ENCODE measurements at places on chromosomes 12 and 14.

DNA sequence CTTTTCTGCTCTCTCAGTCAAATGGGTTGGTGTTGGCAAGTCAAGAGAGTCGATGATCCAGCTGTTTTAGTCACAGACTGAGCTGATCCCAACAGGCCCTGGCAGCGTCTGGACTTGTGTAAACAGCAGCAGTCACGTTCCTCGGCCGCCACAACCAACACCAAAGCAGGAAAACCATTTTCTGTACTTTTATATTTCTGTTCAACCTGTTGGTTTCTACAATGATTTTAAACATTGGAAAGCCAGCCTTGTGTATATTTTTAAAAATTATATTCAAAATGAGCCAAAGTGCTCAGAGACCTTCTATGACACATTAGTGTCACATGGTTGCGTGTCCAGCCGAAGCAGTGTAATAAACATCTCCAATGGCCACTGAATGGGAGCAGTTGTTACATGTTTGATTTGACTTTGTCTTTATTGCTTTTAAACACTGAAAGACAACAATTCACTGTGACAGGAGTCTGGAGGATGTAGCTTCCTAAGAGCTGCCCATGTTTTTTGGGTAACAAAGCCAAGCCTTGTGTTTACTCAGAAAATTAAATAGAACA is 5.9 kb upstream of the SIVA1 start:
- DNase-seq, result peak; percentile 71

- no peak for DNase-seq
Observed at GRCh38 chr12:66910366-66910974, 231.6 kb upstream of the GRIP1 start.

DNA sequence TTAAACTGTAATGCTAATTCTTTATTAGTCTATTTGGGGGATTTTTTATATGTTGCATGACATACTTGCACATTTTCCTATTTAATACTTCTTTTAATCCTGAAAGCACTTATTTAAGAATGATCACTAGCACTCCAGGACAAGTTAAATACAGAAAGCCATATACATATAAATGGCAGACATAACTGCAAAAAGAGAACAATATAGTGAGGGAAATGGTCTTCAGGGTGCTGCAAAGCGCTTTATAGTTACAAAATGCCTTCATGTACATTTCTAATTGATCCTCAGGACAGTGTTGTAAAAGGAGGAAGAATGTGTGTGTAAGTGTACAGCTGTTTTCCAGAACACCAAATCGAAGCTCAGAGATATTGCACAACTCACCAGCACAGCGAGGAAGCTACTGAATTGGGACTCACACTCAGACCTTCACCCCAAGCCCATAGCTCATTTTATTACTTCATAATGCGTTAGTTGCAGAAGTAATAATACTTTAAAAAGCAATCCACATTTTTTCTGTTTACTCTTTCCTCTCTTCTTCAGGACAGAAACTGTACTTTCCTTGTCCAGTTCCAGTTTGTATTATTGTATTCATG is 428.2 kb downstream of the RAD51B start:
- DNase-seq, result peak; percentile 39

- DNase-seq, result no peak
Observed at GRCh38 chr12:124479680-124480468, 87.5 kb downstream of the NCOR2 start.

- DNase-seq, result no peak
Observed at GRCh38 chr14:90970167-90970600, 90.3 kb downstream of the RPS6KA5 start.

DNA sequence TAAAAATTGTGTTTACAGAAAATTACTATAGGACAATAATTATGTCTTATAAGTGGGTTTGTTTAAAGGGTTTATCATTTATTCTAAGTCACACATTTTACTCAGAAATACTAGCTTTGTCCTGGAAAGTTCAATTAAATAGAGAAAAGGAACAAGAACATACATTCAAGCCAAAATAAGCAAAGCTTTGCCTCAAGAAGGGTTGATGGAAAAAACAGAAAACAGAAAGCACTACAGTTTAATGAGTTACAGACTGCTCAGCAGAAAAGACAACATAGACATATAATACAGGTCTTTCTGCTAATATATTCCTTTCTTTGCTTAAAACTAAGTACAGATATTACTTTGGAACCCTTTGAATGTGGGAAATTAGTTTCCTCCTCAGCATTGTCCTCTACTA is 703.0 kb upstream of the LRFN5 start:
- DNase-seq, result no peak

DNA sequence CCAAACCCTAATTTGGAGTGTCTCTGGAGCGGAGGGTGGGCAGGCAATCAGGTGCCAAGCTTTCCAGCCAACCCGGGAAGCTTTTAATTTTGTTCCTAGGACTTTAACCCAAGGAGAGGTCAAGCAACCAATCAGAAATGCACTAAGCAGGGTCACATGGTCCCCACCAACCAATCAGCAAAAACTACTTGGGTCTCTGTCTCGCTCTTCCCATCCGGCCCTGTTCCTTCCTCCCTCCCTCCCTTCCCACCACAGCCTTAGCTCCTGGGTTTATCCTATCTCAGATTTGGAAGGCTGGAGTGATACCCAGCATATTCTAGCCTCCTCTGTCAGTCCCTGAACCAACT is 7.3 kb downstream of the HOXC5 start:
- peak; percentile 78 for DNase-seq

GRCh38 chr14:74064426-74064825 is 19.8 kb downstream of the ALDH6A1 start:
- DNase-seq, result no peak

DNA sequence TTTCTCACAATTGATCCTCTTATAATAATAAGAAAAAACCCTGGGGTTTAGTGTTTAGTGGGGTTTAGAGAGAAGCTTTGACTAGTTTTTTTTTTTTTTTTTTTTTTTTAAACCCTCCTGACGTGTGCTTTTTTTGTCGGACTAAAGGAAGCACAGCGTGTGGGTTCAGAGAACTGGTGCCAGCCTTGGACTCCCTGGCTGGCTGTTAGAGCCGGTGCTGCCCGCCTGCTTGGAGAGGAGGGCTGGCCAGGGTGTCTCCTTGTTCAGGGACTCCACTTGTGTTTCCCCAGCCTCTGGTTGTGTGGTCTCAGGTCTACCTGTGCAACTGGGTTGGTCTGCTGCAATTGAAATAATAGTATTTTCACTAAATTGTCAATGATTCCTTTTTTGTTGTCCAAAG is 54.1 kb upstream of the ASPG start:
- no peak for DNase-seq

GRCh38 chr14:52661314-52661713 is 34.0 kb downstream of the ERO1A start:
- DNase-seq, result no peak

Data from GM03348 (cell line).